Immature natural killer cell (primary cell): ENCODE measurements at places on chromosomes 6 and 20.
A peak's percentile ranks its signal among the peaks of the same experiment; 100 is the strongest.

DNA sequence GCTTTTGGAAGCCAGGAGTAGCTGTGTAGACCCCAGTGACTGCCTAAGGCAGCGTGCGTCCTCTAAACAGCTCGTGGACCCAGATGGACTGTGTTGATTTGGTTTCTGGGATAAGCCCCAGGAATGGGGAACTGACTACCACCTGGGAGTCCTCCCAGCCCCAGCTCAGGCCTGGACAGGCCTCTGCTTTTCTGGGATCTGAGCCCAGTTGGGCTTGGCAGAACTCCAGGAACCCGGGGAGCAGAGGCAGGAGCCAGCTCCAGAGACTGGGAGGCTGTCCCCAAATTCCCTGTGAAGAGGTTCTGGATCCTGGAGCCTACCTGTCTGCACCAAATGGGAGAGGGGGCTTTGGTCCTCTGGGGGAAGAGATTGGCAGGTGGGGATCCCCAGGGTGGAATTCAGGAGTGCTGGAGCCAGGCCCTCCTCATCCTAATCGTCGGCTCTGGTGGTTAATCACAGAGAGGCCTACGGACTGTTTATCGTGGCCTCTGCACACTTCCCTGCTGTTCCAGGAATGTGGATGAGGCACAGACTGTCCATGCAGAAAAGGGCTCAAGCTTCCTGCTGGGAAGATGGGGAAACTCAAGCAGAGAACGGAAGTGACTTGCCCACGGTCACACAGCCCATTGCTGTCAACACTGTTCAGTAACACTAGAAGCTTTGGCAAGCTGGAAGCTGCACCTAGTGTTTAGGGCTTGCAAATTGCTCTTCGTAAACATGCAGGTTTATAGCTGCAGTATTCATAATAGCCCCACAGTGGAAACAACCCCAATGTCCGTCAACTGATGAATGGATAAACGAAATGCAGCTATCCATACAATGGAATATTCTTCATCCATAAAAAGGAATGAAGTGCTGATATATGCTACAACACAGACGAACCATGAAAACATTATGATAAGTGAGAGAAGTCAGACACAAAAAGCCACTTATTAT is 100.6 kb downstream of the KCNB1 start:
- no peak for DNase-seq

DNA sequence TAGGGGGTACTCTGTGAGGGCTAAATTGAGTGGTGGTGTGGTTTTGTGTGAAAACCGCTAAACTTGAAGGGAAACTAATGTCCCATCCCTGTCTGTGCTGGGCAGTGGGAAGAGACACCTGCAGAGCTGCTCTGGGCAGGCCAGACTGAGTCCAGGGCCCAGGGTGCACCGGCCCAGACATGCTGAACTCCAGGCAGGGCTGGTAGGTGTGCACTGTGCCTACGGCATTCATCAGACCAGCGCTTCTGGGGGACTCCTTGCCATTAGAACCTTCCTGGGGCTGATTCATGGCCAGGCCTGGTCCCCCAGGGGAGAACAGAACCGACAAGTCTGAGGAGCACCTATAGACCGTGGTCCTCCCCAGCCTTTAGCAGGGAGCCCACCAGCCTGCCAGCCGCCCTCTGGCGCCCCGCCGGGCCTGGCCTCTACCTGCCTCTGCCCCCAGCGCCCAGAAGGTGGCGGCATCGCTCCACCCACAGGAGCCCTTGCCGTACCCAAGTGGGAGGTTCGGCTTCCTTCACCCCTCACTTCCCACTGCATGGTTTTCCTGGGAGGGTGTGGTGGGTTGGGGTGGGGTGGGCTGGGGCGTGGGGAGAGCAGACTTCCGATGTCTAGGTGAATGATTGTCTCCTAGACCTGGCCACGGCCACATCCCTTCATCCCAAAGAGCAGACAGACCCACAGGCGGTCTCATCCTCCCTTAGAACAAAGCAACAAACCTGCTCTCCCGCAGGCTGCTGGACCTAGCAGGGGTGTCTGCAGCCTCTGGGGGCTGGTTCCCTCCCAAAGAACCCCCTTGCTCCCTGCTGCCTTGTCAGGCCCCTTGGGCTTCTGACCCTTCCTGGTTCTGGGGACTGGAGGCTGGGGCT is 15.5 kb downstream of the CCDC167 start:
- DNase-seq: peak; percentile 77

DNA sequence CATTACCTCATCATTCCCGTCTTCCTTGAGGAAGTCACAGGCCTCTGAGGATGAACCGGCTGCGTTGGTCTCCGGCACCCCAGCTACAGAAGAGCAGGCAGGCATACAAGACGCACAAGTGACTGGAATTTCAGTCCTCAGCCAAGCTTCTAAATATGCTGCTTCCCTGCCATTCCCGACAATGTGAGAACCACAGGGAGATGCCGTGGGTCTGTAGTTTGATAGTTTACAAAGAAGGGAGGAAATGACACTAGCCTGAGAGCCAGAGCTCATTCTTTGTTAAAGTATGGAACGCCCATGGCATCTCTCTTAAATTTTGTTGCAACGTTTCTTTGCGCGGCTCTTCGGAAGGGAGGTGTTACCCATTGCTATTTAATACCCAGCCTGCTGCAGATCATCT is 25.7 kb downstream of the HEBP2 start:
- no peak for DNase-seq

- no peak for DNase-seq
Observed at GRCh38 chr20:4820806-4821518, 99.3 kb downstream of the PRND start.

- DNase-seq: no peak
Observed at GRCh38 chr6:162219266-162219665, 508.3 kb downstream of the PRKN start.

GRCh38 chr6:72683797-72684196 is 61.9 kb downstream of the KCNQ5 start:
- DNase-seq: no peak

DNA sequence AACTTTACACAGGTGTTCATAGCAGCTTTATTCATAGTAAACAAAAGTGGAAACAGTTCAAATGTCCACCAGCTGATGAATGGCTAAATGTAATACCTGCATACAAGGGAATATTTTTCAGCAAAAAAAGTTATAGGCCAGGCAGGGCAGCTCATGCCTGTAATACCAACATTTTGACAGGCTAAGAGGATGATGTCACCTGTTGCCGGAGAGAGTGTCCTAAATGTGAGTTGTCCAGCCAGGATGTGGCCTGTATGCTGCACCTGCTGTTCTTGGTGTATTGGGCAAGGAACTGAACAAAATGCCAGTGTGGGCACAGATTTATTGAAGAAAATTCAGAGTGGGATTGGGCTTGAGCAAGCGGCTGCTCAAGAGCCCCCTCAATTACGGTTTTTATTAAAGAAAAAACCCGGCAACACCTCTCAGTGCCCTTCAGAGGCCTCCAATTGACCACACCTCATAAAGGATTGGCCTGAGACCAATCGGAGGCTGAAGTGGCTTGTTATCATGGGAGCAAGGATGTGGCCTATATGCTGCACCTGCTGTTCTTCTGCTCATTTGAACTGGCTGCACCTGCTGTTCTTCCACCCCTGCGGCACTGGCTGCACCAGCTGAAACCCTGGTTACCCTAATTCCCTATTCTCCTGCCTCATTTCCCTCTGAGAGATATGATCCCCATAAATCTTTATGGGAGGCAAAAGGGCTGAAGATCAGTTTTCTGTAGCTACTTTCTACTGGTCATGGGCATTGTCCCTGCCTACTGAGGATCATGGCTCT is 164.3 kb upstream of the PROKR2 start:
- no peak for DNase-seq
